ENCODE measurements at places on chromosomes 6 and 20. TPM values are rescaled to one million over a fixed set of nuclear protein-coding genes. Genes with fewer than 3 reads are reported as not detected.
A peak's percentile ranks its signal among the peaks of the same experiment; 100 is the strongest.

DNA sequence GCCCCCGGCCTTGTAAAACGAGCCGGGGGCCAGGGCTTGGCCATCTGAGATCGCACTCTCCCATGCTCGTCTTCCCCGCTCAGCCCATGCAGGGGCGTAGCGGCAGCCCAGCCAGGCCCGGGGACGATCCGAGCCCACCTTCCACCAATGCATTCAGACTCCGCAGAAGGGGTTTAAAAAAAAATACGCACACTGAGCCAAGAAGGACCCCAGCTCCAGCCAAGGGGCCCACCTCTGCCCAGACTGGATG is 320 bp downstream of the GSTA4 start:
- DNase-seq, result no peak

DNA sequence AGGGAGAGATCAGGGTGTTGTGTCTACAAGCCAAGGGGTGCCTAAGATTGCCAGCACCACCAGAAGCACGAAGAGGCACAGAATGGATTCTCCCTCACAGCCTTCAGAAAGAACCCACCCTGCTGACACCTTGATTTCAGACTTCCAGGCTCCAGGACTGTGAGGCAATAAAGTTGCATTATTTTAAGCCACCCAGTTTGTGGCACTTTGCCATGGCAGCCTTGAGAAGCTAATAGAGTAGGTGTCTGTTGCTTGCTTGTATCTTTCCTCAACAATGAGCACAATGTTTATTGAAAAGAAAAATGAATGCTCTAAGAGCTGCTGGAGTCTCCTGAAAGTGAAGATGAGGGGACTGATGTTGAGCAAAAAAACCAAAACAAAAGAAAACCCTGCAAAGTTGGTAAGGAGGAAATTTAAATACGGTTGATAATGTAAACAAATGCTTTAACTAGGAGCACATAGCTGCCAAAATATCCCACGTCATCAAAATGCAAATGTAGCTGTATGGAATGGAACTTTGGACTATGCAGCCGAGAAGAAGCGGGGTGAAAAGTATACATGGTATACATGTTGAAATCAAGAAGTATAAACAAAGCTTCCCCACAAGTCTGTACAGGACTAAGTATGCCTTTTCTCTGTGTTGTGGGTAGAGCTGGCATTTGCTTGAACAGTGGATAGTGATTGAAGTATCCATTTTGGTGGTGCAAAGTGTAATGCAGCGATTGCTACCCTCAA is 8.0 kb downstream of the IL20RA start:
- no peak for DNase-seq

GRCh38 chr20:45751721-45752120 is 29.6 kb downstream of the SPINT4 start:
- no peak for DNase-seq

DNA sequence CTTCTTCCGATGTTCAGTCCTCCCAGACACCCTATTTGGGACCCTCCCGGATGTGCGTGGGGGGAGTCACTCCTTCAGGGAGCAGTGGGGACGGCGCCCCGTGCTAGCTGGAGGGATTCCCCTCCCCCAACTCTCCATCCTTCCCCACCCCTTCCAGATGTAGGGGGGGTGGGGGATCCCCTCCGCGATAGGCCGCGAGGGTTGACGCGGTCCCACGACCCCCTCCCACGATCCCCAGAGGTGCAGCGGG is 548 bp downstream of the GNL1 start:
- no peak for DNase-seq

The C6orf15 gene
- not detected for total RNA-seq

The C6orf52 gene
- total RNA-seq, result 2.8 TPM

The LY6G6D gene
- total RNA-seq, result not detected

DNA sequence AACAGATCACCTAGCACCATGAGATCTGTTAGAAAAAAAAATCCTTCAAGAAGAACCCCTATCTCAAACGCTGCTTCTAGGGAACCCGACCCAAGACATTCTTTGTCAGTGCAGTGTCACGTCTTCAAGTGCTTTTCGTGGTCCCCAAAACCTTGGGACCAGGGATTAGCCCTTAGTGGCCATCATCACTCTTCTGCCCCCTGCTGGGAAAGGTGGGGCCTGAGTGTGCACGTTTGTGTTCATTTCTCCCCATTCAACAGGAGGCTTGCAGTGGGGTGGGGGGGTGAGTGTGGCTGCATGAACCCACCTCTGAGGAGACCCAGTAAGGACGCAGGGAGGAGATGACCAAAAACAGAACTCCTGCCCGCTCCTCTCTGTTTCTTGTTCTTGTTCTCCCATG is 218.2 kb upstream of the RNF24 start:
- DNase-seq, result no peak

GRCh38 chr20:43739148-43739749 is 12.4 kb upstream of the GTSF1L start:
- DNase-seq, result no peak

DNA sequence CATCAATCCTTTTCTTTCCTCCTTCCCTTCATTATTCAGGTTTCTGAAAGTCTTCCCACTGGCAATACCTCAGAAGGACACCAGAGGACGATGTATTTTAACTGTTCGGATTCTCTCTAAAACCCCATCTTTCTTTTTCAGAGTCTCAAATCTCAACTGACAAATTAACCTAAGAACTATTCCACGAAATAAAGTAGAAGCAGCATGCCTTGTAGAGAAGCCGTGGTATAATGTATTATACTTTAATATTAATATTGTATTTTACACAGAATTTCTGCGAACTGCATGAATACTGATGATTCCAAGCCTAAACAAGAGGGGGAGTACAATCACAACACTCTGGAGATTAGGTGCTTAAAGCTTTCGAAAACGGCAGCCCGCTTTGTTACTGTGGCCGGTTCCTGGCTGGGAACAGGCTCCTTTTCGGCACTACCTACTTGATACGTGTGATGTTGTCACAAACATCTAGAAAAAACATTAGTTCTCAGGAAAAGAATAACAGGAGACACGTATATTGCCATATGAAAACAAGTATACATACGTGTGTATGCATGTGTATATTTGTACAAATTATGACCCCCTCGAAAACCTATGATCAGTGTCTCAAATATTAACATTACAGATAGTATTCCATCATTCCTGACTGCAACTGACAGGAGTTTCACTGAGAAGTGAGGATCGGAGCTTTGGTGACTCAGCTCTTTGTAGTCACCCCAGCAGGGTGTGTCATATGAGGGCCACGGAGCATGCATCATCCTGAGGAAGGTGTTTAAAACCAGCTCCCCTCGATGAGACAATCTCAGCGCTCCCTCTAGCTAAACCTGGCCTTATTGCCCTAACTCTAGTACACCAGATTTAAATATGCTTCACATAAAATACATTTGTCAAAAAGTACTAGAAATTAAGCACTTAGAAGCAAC is 319.7 kb upstream of the TCF21 start:
- peak; percentile 26 for DNase-seq

The IMPG1 gene
- total RNA-seq, result not detected

The GPR6 gene
- total RNA-seq, result not detected

DNA sequence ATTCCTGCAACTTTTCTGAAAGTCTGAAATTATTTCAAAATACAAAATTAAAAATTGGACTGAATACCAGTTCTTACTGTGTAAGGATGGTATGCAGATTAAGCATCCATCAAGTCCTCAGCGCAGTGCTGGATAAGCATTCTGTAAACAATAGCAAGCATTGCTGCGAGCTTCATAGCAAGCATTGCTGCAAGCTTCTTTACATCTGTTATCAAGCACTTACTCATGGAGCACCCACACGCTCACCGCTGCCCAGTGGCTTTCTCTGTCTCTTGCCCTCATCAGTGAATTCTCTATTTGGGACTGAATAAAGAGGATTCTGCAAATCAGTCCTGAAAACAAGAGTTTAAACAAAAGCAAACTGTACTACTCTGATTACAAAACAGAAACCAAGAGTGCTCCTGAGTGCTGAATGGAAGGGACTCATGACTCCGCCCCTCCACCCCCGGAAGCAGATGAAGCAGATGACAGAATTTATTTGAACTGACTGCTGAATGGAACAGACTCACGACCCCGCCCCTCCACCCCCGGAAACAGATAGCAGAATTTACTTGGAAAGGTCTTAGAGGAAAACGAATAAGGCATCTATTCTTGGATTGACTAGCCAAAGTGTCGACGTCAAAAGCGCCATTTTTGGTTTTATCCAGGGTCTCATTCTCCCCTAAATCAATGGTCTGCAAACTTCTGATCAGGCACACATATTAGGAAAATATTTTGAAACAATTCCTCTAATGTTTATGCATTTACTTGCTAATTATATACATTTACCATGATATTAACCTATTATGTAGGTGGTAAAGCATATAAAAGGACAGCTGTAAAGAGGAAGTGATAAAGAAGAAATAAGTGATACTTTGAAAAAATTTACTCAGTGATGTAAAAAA is 22.1 kb upstream of the EYA2 start:
- DNase-seq, result no peak

DNA sequence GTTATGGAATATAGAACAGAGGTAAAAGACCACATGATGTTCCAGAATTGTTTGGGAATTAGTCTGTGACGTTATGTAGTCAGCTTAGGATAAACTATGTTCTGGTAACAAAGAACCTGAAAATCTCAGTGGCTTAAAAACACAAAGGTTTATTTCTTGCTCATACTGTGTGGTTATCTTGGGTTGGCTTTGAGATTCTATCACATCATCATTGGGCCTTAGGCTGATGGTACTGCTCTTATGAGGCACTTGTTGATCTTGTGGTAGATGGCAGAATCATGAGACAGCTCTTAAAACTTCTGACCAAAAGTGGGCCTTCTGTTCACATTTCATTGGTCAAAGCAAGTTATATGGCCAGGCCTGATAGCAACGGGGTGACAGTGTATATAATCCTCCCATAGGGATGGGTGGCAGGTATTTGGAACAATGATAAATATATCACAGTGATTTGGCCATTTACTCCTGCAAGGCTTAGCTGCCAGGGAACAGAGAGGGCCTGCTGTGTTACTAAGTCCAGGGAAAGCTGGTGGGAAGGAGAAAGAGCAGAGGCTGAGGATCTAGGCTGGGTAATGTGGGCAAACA is 13.5 kb downstream of the DHX35 start:
- DNase-seq, result no peak

DNA sequence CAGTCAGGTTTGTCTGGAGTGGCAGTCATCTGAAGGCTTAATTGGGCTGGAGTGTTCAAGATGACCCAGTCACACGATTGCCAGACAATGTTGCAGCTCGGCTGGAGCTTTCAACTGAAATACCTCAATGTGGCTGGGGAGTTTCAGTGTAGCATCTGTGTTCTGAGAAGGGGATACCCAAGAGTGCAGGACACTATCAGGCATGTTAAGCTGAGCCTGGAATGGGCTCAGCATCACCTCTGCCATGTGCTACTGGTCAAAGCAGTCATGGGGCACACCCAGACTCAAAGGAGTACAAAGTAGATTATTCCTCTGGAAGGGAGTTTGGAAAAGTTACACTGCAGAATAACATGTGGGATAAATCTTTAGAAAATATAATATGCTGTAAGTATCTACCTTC is 363.9 kb downstream of the KIF16B start:
- no peak for DNase-seq

- no peak for DNase-seq
These were observed 28.7 kb downstream of the MOCS1 start for GRCh38 chr6:39905640-39905975.

DNA sequence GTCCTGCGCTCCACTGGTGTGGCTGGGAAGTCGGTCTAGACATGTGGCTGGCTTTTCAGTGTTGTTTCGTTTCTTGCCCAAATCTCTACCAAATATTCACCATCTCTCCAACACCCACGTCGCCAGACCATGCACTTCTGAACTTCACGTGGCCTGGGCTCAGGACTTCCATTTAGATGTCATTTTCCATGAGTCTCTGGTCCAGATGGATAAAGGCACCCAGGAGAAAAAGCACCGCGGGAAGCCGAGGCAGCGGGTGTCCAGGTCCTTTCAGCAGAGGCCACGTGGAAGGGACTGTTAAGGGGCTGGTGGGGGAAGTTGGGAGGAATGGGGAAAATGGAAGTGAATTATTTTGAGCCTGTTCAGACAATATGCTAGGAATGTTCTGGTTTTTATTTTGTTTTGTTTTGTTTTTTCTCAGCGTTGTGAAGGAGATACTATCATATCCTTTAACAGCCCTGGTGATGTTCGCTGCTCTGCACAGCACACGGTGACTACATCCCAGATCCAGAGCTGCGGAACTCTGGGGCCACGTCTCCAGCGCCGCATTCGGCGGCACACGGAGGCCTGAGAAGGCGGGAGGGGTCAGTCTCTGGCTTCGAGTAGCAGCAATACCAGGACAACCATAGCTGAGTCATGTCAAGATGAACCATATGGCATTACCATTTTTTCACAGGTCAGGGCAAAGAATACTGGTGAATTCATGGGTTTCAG is 230.3 kb downstream of the THBS2 start:
- DNase-seq, result no peak

The GRIK2 gene
- 1.2 TPM for total RNA-seq

- no peak for DNase-seq
These were observed 214.4 kb downstream of the RNF144B start for GRCh38 chr6:18601516-18602020.
